ENCODE measurements at places on chromosomes 6 and 20.

DNA sequence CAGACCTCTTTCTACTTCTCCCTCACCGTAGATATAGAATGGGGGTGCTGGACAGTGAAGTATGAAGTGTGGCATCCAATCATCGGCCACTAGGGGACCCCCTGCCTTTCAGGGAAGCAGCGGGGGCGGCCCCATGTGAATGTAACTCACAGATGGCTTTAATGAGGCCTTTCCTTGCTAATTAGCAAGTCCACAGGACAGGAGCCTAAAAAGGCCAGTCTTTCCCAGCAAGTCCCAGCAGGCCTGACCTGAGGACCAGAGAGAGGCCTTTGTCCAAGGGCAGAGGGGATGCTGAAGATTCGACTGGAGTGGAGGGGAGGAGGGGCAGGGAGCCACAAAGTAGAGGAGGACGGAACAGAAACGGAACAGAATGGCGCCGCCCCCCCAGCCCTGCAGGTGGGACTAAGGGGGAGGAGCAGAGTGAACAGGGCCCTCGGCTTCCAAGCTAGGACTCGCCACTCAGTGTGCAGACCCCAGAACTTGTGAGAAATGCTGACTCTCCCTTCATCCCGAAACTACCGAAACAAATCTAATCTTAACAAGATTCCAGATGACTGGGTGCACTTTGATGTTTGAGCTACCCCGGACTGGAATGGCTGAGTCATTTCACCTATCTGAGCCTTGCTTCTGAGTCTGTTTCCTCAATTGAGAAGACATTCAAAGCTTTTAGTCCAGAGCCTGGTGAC is 5.8 kb downstream of the C6orf132 start:
- DNase-seq: no peak

DNA sequence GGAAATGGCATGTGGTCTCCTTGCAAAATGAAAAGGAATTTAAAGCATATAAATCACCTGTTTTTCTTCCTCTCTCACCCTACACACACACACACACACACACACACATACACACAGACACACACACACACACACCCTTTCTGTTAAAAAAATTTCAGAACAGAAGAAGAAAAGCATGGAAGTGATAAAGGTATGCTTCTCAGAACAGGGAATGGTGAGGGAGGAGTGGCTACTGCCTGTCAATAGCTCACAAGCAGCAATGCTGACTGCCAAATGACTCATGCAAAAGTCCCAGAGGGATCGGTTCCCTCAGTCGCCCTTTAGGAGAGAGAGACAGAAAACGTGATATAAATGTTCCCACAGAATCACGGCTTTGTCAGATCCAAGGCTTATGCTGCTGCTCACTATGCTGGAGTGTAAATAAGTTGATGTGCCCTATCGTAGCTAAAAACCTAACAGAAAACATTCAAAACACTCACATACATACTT is 102.6 kb downstream of the IBTK start:
- DNase-seq: no peak

DNA sequence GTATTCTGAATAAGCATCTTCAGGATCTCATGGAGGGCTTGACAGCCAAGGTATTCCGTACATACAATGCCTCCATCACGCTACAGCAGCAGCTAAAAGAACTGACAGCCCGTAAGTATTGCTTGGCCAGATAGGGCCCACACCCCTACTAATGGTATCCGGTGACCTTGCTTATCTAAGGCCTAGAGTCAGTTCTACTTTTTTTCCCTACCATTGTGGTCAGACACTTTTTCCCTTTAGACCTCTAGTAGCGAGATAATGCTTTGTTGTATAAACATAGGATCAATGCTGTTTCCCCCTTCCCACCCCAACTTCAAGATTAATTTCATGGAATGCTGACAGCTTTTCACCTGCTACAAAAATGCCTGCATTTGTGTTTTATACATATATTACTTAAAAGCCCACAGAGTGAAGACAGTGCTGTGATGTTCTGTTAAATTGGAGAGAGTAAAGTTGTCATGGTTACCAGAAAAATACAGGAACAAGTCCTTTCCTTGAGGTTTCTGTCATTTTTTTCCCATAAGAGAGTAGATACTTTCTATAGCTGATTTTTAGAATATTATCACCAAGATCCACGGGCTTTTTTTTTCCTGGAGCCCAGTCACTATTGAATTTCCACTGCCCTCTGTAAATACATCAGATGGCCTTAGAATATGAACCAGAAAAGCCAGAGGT is 20.9 kb upstream of the PLCG1 start:
- no peak for DNase-seq

DNA sequence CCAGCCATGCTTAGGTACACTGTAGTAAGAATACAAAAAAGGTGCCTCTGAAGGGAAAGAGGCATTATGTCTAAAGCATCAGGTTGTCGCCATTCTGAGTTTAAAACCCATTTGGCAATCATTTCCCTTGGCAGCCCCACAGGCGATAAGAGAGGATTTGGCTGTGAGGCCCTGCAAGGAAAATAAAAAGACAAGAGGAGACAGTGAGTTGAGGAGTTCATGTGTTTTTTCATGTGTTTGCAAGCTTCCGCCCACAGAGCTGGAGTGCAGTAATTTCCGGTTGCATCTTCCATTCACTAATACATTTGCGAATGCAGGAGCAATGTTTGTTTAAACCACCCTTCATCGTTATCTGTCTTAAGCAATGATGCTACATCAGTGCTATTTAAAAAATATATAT is 138.5 kb upstream of the SOX4 start:
- no peak for DNase-seq

DNA sequence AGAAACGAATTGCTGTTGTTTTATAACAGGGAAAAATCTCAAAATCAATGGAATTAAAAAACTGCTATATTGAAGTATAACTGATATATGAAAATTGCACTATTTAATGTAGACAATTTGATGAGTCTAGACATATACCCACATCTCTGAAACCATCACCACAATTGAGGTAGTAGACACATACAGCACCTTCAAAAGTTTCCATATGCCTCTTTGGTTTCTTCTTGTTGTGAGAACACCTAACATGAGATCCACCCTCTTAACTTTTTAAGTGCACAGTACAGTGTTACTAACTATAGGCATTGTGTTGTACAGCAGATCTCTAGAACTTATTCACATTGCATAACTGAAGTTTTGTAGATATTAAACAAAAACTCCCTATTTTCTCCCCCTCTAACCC is 14.0 kb upstream of the SLC17A5 start:
- DNase-seq: no peak

GRCh38 chr6:125794342-125795137 is 3.8 kb downstream of the NCOA7 start:
- no peak for DNase-seq

DNA sequence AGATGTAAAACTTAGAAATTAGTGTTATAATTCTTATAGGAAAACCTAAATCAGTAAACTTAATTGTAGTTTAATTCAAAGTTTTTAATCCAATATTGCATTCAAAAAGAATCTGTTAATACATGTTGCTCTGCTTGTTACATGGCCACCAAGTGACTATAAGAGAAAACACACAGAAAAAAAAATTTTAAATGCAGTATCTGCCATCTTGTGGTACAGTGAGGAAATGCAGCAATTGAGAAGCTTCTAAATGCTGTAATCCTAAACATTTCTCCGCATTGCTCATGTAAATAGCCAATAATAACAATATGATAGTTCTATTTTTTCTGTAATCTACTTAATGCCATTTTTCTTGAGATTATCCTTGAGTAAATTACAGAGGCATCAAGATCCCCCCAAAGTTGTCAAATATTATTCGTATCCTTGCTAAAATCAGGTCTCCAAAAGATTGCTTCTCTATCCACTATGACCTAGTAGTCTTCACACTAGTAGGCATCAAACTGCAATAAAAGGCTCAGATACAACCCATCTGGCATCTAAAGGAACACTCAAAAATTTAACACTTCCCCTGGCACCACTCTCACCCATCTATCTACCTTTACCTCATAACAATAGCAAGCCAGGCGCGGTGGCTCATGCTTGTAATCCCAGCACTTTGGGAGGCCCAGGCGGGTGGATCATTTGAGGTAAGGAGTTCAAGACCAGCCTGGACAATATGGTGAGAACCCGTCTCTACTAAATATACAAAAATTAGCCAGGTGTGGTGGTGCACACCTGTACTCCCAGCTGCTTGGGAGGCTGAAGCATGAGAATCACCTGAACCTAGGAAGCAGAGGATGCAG is 34.6 kb downstream of the HDAC2 start:
- DNase-seq: peak; percentile 46

GRCh38 chr6:99119109-99120031 is 171.6 kb upstream of the FBXL4 start:
- DNase-seq: peak; percentile 29

DNA sequence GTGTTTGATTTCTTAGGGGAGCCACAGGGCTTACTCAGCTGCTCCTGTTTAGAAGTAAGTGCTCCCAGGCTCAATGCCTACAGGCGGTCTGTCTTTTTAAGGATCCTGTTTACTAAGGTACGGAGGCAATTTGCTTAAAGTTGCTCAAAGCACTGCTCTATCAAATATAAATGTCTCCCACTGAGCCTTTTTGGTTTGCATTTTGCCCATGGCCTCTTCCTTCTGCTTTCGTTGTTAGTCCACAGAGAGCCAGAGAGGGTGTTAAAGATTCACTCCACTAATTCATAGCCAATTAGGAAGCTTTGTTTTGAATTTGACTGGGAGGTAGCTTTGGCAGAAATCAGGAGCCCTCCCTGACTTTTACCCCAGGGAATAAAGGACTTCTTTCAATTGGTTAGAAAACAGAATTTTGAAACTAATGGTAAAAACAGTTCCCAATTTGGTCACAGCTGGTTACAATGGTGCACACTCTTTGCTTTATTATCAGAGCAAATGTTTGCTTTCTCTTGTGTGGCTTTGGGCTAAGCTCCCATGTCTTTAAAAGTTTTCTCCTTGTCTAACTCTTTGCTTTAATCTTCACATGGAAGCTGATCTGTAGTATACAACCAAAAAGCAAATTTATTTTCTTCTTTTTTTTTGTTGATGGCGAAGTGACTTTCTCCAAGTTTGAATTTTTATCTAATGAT is 126.2 kb downstream of the IMPG1 start:
- DNase-seq: no peak

DNA sequence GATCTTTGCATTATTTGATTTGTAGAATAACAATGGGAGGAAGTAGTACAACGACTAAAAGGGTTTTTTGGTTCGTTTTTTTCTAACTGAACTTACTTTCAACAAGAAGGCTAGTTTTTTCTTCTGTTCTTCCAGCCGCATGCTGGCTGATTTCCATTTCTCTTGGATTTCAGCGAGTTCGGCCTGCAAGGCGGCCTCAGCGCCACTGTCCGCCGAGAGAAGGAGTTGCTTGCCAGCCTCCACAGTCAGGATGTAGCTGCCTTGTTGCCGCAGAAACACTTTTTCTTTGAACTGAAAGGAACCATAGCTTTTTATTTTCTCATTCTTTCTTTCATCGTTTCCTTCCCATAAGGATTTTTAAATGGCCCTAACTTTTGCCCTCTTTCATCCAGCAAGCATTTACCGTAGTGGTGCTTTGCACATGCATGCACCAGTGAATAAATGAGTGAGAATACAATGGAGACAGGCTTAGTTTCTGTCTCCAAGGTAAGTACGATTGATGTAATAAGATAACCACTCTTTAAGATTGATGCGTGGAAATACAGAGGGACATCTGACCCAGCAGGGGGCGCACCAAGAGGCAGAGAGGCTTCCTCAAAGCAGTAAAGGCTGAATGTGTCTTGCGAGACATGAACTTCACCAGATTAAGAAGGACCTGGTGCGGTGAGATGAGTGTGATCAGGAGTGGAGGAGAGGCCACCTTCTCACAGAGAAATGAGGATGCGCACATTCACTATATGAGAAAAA is 398.8 kb downstream of the ESR1 start:
- peak; percentile 47 for DNase-seq

- DNase-seq: no peak
Observed at GRCh38 chr6:31186052-31186734, 15.7 kb upstream of the POU5F1 start.

DNA sequence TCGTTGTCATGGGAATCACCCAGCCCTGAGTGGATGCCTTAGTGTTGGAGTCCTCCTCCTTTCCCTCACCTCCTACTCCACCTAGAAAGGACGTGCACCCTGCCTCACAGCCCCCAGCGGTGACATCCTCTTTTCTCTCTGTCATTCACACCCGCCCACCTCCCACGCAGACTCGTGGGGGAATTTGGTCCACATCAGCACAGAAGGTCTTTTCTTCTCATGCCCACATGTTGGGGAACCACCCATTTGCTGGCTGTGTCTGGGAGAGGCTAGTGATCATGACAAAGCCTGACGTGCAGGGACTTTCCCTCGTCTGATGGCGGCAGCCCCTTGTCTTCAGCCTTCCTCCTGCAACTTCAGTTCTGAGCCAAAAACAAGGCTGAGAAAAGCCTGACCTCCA is 96.0 kb upstream of the CNKSR3 start:
- peak; percentile 21 for DNase-seq

- no peak for DNase-seq
Observed at GRCh38 chr6:127031511-127031910, 87.0 kb upstream of the RSPO3 start.

DNA sequence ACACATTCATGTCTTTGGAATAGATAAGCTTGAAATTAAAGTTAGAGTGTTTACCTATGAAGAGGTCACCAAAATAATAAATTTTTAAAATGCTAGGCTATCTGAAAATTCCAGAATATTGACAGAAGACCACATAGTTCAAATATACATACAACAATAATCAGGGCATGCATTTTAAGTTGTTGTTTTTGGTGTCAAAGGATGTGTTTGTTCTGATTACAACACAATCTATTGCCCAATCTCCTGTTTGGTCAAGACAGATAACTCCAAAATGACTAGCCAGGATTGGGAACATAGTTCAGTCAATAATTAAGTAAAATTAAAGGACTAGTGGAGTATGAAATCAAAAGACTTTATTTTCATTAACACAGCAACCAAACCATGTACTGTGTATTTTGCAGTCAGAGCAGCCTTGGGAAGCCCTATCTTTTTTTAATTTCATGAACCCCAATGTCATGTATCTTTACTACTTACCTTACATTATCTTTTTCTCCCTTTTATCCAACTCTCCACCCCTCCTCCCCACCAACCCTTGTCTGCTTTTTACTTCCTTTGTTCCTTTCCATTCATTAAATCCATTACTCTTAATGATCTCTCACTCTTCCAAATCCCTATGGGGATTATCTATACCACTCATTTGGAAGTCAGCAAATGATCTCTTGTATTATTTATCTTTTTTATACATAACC is 111.2 kb downstream of the CDK19 start:
- DNase-seq: no peak

DNA sequence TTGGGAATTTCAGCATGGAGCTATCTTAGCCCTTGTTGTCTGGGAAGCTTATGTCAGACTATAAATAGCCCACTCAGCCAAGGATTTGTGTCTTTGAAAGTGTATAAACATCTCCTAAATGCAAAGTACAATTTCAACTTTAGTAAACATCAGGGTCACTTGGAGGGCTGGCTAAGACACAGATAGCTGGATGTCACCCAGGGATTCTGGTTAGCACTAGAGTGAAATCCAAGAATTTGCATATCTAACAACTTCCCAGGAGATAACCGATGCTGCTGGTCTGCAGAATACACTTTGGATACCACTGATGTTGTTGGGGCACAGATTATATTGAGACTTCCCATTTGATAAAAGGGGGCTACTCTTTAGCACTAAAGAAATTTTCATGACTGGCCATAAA is 130.9 kb downstream of the PAX1 start:
- DNase-seq: no peak

GRCh38 chr6:13908955-13909381 is 15.8 kb upstream of the RNF182 start:
- peak; percentile 60 for DNase-seq

Measured in CD4-positive, alpha-beta T cell treated with Interleukin-15 for 4 hours (primary cell).